AG10803 (cell line): ENCODE measurements at places on chromosomes 16 and 17.
A peak's percentile ranks its signal among the peaks of the same experiment; 100 is the strongest.

- no peak for DNase-seq
Measured at GRCh38 chr16:61471737-61472136, 564.5 kb downstream of the CDH8 start.

DNA sequence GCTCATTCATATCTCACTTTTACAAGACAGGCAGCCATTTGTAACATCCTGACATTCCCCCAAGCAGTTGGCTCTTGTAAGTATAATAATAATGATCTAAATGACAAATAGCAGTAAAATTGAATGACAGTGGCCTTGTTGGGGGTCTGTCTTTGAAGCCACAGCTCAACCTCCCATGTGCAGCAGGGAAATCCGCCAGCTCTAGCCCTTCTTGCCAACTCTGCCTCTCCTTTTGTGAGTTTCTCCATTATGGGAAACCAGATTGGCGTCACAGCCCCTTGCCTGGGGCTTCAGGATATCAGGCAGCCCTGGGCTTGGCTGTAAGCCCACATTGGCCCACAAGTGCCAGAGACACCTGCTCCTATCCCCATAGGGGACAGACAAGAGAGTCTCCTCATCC, 70.4 kb upstream of the CACNG5 start:
- DNase-seq: no peak

GRCh38 chr17:55466671-55467070, 44.6 kb downstream of the SMIM36 start:
- DNase-seq: no peak

DNA sequence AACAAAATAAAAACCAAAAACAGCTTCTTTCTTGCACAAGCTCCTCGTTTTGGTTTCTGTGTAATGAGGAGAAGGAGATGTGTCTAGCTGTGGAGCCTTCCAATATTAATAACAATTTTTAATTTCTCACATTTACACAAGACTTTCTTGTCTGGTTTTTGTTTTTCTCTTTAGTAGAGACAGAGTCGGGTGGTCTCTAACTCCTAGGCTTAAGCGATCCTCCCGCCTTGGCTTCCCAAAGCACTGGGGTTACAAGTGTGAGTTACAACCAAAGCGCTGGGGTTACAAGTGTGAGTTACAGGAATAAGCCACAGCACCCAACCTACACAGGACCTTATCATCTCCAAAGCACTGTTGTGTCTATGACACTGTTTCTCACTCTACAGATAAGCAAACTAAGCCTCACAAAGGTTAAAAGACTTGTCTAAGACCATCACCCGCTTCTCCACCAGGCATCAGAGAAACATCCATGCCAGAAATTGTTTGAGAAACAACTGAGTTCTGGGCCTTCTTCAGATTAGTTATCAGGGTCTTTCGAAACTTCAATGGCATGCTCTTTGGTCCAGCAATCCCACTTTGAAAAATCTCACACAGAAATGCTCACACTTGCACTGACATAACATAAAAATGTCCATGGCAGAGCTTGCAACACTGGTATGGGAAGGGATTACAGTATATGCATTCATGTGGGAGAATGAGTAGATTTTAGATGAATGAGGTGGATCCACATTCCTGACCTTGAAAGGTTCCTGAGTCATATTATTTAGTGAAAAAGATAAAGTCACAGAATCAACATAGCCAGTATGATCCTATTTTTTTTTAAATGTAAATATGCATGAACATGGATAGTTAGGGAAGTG, 3.9 kb downstream of the ABAT start:
- DNase-seq: peak; percentile 51

DNA sequence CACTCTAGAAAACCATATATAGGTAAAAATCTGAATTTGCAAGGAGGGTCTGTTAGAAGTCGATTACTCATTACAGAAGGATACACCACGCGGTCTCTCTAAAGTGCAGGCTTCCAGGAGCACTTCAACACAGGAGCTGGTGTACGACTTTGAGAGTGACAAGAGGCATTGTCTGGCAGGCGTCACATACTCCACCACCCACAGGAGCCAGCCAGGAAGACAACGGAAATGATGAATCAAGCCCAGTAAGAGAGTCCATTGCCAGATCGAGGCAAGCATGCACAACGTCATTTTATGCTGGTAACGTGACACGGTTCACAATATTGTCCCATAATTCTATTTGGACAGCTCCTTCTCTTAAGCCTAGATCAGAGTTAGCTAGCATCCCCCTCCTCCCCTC, 15.0 kb upstream of the CACNG4 start:
- peak; percentile 40 for DNase-seq

DNA sequence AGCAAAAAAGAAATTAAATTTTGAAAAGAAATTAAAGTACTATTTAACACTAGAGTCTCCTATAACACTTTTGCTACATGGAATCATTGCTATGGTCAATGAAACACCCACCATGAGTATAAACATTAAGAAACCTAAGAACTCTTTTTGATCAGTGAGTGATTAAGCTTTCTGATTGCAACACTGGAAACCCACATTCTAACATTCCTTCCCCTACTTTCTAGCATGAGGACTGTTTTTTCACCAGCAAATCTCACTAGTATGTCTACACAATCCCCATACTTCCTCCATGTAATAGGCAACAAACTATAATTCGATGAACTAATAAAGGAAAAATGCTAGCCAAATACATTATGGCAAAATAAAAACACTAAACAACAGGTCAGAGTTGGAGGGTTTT, 54.7 kb downstream of the SKAP1 start:
- DNase-seq: peak; percentile 79

DNA sequence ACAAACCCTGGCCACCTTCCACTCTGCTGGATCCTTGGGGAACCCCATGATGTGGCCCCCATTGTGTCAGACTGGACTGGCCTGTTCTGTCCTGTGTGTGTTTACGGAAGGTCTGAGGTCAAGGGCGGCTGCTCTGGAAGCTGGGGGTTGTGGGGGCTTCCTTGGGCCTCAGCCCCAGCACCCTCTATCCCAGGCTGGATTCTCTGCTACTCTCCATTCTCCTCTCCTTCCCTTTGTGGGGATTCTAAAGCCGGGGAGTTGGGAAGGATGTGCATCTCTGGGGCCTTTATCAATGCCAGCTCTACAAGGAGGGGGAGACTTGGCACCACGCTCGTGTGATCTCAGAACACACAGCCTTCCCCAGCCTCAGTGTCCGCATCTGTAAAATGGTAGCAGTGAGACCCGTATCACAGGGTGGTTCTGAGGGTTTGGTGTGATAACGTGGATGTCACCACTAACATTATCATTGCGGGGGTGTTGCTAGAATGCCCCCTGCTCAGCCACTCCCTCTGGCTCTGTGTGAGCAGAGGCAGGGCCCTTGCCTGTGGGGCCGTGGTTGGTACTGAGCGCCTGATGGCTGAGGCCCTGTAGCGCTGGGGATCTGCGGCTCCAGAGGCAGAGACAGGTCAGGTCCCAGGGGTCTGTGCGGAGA, 18.1 kb downstream of the ADGRG1 start:
- no peak for DNase-seq

DNA sequence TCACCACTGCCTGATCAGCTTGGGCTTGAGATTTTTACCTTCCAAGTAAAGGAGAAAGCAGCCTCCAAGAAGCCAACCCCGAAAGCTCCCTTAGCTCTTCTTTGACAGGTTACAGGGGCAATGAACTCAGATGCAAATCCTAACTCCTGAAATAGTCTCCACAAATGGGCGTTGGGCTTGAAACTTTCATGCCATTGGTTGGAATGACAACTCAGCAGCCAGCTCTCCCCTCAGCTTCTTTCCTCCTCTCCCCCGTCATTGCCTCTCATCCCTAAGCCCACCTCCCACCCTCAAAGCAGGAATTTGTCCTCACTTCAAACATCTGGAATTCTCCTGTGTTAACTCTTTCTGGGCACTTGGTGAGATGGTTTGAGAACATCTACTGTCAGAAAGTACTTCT, at the start of gene TAT:
TSS of gene TAT (minus strand) at position 122 of the 400 bp plus-strand sequence. CDS start 677 bp downstream, outside the sequence.
- no peak for DNase-seq

GRCh38 chr17:8830141-8830540, 31.0 kb upstream of the MFSD6L start:
- DNase-seq: no peak

DNA sequence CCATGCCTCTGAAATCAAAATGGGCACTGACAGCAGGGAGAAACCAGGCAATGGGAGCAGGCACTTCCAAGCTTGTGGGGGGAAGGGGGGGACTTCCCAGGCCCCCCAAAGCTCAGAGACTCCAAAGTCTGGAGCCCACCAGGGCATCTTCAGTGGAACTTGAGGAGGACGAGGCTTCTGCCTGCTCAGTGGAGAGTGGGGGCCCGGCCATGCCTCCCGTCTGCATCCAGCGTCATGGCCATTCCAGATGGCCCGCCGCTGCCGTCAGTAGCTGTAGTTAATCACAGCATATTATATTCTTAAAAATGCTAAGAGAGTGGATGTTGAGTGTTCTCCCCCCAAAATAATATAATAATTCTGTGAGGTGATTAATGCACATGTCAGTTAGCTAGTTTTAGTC, 315.2 kb downstream of the KCNJ2 start:
- no peak for DNase-seq
